ENCODE measurements at places on chromosomes 1 and 21.

- DNase-seq: no peak
These were observed 534.5 kb downstream of the OMA1 start for GRCh38 chr1:58011978-58012377.

- no peak for DNase-seq
These were observed 973 bp downstream of the SDF4 start for GRCh38 chr1:1230656-1231399.

DNA sequence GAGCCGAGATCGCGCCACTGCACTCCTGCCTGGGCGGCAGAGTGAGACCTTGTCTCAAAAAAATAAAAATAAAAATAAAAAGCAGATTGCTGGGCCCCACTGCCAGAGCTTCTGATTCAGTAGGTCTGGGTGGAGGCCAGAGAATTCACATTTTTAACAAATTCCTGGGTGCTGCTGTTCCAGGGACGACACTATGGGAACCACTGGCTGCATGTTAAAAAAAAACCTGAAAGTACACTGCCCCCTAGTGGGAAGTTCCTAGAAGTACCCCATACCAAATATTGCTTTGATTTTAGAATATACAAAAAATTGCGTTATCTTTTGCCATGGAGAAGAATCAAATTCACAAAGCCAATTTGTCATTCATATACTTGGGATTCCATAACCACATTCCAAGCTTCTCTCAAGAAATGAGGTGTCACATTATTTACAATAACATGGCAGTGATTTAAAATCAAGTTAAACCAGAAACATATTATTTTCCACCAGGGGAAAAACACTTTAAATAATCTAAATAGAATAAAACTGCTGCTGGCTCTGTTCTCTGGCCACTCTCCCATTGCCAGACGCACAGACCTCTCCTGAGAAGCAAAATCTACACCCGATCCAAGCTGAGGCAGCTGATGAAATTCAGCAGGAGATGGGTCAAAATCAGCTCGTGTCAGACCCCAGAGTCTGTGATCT, 27.4 kb downstream of the SYF2 start:
- DNase-seq: peak; percentile 45

GRCh38 chr21:44916965-44917364, 3.7 kb downstream of the ITGB2 start:
- DNase-seq: no peak

DNA sequence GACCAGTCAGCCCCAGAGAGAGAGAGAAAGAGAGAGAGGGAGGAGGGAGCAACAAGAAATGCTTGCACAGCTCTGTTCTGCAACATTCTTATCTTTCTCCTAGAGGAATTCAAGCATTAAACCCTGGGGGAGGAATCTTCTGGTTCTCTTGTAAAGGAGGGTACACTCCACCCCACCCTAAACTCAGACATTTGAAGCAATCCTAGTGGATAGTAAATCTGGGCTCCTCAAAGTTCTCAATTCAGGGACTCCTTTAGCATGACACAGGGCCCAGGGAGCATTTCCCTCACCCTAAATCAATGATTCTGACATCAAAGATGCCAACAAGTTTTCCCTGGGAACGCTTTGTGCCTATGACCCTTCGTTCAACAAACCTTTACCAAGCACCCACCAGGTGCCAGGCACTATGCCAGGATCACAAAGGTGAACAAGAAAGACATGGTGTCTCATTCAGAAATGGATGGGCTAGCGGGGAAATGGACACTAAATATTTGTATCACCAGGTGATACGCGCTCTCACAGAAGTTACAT, 11.9 kb upstream of the CAPN2 start:
- no peak for DNase-seq

DNA sequence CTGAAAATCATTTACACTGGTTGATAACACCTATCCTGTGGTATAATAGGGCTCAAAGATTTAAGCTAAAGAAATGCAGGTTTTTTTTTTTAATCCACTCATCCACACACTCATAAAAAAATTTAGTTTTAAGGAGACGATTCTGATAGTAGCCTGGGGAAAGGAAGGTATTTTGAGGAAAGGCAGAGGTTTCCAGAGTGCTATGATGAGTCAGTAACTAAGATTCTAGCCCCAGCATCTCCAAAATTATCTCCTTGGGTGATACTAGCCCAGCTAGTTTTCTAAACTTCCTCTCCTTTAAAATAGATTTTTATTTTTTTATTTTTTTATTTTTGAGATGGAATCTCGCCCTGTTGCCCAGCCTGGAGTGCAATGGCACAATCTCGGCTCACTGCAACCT, 20.7 kb downstream of the ASAP3 start:
- no peak for DNase-seq

DNA sequence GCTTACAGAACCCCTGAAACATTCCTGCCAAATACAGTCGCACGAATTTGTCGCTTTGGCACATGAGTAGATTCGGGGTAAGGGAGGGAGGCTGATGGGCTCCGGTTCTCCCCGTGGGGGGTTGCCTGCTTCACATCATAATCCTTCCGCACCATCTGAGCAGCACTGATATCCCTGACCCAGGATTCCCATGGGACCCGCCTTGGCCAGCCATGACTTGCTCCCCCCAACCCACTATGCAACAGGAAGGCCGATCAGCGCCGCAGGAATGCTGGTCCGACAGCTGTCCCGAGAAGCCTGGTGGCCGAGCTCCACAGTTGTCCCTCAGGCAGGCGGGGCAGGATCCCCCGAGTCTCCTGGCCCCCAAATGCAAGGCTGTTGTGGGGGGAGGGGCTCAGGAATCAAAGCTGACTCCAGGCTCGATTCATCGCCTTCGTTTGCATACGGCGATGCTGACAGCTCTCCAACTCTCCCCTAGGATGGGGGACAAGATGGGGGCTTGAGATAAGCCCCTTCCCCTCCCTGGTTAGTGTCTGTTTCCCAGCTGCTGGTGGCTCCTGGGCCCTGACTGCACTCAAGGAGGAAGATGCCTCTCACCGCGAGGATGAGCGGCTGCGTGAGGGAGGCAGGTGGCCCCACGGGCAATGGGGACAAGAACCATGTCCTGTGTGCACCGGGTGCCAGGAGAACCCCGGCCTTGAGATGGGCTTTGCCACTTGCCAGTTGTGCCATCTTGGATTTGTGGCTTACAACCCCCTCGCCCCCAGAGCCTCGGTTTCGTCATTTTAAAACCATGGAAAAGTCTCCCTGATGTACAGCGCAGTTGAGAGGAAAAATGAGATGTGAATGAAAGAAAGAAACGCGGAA, 9.3 kb downstream of the DRAXIN start:
- no peak for DNase-seq

- no peak for DNase-seq
These were observed 64.9 kb downstream of the PCNT start for GRCh38 chr21:46388896-46389295.

DNA sequence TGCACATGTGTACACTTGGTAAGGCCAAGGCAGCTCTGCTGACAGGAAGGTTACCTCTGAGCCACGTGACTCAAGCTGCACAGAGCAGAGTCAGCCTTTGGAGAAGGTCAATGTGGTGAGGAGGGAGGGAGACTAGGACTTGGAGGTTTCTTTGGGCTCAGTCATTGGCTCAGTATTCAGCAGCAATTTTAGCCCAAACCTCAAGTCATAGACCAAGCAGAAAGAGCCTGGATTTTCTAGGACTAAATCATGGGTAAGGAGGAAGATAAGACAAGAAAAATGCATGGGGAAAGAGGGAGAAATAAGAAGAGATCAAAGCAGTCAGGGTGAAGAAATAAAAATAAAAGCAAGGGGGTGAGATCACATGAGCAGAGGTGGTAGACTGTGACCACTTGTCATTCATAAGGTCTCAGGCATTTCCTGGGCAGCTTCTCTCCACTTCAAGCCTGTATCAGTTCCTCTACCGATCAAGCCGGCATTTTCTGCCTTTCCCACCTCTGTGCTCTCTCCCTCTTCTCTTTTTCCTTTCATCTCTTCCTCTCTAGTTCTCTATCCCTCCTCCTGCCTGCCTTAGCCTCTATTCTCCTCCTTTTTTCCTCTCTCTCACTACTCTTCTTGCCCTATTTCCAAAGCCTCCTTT, 51.7 kb upstream of the DUSP10 start:
- no peak for DNase-seq

DNA sequence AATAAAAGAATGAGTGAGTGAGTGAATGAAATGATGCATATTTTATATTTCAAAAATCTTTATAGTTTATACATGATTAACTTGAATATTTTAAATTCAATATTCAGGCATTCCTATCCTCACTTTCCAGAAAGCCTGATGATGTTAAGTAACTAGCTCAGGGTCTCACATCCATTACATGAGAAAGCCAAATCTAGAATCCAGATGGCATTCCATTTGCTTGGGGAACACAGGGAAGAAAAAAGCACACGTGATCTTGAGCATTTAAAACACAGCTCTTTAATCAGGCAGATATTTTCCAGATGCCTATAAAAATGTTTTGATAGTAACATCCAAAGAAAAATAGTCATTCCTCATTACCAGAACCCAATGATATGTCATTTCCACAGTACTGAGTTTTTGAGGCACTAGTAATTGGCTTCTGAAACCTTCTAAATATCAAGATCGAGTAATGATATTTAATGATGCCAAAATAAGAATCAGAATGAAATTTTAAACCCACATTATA, 291.9 kb downstream of the DSCAM start:
- DNase-seq: no peak

DNA sequence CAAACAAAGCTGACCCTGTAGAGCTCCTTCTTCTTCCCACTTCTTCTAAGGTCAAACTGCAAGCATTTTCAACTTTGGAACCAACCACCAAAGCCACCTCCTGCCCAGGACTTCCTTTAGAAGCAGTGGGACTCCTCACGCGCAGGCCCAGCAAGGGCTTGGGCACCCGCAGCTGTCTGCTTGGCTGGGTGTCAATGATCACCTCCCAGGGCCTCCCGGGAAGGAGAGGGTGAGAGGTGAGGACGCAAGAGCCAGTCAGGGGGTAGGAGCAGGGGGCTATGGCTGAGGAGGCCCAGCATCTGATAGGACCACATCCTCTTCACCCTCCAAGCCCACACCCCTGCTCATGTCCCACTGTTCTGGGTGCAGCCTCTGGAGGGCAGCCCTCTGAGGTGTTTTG, 10.2 kb downstream of the KLHL21 start:
- no peak for DNase-seq

- no peak for DNase-seq
These were observed 64.4 kb downstream of the MAB21L3 start for GRCh38 chr1:116175611-116176010.

All from NCI-H1930 (cell line).